ENCODE measurements at places on chromosomes 7 and 10. TPM values are rescaled to one million over a fixed set of nuclear protein-coding genes. Genes with fewer than 3 reads are reported as not detected.

The PTEN gene
- 79.7 TPM for total RNA-seq

The GIMAP1 gene
- 4.5 TPM for total RNA-seq

The NEUROD6 gene
- not detected for total RNA-seq

The SLC29A3 gene
- 3.6 TPM for total RNA-seq

The SHOC2 gene
- total RNA-seq: 43.0 TPM

The FLNC gene
- total RNA-seq: 226 TPM

DNA sequence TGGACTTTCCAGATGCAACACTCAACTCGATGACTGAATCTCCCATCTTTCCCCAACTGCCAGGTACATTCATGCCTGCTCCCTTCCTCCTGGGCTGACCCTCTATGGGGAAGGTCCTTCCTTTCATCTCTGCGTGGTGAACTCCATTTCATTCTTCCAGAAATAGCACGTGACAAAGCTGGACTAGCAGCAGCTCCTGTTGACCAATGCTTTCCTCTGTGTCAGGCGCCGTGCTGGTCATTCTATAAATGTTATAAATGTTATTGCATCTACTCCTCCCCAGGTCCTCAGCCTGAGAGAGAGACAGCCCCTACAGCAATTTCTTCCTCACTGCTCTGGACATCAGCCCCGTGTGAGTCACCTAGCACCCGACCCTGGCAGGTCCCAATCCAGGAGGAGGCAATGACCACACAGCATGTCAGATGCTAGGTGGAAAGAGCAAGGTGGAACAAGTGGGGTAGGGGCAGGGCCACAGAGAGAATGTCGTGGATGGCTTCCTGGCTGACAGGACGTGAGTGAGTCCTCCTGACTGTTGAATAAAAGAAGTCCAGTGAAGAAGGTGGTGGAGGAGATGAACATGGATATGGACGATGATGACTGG is 178.1 kb downstream of the ADAM12 start:
- no peak for DNase-seq

DNA sequence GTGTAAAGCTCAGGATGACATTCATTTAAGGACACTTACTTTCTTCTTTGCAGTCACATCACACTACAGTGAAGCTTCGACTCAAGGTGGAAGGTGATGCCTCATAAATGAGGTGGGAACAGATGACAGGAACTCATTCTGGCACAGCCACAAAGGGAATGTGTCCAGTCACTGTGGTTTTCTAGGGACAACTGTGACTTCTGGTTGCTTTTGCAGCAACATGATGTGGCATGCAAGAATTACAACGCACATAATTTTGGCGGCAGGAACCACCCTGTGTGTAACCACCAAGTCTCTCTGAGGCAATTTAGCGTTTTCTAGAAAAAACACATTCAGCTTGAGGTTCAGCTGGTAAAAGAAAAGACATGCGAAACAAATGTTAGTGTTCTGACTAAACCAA is 32.0 kb upstream of the FERD3L start:
- DNase-seq: no peak

GRCh38 chr10:18260310-18260922 is 120.2 kb downstream of the CACNB2 start:
- no peak for DNase-seq

DNA sequence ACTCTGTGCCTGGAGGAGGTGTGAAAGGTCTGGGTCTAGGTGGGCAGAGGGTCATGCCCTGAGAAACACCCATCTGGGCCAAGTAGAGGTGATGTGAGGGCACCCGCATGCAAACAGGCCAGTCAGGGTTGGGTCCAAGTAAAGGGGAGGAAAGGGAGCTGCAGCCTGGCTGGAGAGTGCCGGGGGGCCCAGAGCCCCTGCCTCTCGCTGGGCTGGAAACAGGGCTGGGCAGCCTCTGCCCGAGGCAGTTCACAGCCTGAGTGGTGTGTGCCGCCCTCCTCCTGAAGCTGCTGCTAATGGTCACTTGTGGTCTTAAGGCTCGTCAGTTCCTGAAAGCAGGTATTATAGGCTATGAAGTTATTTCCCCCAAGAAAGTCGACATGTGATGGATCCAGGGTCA is 7.3 kb downstream of the CYP2E1 start:
- DNase-seq: no peak

- no peak for DNase-seq
Observed at GRCh38 chr7:124030964-124031363, 1.9 kb downstream of the TMEM229A start.

DNA sequence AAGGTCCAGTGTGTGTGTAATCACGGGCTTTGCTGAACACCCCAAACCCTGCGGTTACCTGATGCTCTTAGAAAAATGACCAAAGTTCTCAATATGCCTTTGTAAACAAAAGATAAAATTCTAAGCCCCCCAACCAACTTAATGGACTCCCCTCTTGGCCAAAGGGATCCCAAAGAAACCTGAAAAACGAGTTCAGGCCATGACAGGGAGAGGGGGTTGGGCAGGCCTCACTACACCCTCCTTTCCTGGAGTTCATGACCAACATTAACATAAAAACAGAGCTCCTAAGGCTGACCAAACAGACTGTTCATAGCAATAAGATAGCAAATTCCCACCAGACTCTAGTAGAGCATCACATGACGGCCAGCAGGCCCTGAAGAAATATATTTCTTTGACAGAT is 3.0 kb upstream of the VIPR2 start:
- DNase-seq: no peak

- no peak for DNase-seq
Observed at GRCh38 chr10:86828145-86828544, 71.7 kb downstream of the BMPR1A start.

- no peak for DNase-seq
Observed at GRCh38 chr10:17086865-17087367, 42.7 kb downstream of the CUBN start.

- DNase-seq: no peak
Observed at GRCh38 chr7:150626696-150627095, 5.5 kb downstream of the GIMAP6 start.

DNA sequence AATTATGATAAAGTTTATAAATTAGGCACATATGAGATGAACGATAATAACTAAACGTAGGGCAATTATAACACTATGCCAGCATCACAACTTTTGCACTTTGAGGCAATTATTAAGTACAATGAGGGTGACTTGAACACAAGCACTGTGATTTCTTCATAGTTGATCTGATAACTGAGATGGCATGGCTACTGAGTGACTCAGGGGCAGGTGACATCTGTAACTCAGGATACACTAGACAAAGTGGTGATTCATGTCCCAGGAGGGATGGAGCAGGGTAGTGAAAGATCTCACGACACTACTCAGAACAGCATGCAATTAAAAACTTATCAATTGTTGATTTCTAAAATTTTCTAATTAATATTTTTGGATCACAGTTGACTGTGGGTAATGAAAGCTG is 98.3 kb upstream of the ARHGAP21 start:
- no peak for DNase-seq

- no peak for DNase-seq
Observed at GRCh38 chr7:32030904-32031692, 39.1 kb downstream of the PDE1C start.

DNA sequence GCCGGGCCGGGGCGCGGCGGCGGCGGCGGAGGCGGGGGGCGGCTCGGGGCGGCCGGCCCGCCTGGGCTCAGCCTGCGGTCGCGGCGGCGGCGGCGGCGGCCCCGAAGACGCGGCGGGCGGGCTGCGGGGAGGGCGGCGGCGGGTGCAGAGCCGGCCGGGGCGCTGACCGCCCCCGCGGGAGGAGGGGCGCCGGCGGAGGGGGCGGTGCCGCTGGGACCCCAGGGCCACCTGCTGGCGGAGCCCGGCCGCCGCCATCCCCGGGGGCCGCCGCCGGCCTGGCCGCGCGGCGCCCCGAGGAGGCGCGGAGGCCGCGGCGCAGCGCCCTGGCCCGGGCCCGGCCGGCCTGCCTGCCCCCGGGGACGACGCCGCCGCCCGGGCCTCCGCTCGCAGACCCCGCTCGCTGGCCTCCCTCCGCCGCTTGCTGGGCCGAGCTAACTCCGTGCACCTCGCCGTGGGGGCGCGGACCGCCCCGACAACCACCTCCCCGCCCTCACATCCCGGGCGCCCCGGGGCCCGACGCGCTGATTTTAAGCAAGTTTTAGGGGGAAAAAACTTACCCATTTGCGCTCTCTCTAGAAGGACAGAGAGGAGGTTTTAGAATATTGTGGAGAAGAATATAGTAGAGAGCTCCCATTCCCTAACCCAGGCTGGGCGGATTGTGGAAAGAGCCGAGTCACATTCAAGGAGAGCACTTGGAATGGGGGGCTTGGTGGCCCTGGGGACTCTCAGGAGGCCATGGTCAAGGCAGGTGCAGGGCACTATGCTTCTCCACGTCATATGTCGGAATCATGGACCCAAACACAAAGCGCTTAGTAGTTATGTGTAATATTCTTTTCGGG is at the start of gene BEND7:
Gene BEND7 (minus strand): TSS at position 140 of the 839 bp plus-strand sequence. CDS start 481 bp downstream, outside the sequence.
- peak; percentile 46 for DNase-seq

- no peak for DNase-seq
Observed at GRCh38 chr10:59934701-59935100, 28.3 kb upstream of the CCDC6 start.

- no peak for DNase-seq
Observed at GRCh38 chr10:77613476-77614130, 24.0 kb downstream of the KCNMA1 start.
